ENCODE measurements at places on chromosomes 7 and 10.
A peak's percentile ranks its signal among the peaks of the same experiment; 100 is the strongest.

DNA sequence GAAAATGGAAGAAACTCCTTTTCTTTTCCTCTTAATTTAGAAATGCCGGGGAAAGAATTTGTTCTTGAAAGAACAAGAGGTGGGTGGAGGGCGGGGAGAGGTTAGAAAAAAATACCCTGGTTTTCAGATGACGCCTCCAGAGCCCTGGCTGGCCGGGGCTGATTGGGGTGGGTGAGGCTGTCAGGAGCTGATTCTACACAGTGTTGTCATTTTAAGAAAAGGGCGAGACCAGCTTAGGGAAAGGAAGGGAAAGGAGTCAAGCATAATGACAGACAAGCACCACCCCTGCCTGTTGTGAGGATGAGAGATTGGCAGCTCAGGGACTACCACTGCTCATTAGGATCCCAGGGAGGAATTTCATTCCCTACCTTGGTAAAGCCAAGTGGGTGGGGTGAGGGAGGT, 9.9 kb upstream of the FAM180A start:
- no peak for DNase-seq

DNA sequence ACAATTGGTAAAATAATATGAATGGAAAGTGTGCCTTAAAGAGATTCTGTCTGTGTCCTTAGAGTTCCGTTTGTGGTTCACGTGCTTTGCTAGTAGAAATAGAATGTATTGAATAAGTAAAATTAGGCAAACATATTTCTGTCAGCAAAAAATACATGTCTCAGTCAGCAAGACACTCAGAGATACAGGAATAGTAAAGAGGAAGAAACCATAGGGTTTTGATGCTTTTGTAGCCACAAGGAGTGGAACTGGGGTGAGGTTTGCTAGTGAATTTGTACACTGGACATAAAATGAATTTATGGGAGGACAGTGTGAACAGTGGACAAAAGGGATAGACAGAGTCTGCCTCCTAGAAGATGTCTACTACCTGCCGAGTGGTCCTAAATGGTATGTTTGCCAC, 289.2 kb upstream of the NRP1 start:
- DNase-seq = no peak

DNA sequence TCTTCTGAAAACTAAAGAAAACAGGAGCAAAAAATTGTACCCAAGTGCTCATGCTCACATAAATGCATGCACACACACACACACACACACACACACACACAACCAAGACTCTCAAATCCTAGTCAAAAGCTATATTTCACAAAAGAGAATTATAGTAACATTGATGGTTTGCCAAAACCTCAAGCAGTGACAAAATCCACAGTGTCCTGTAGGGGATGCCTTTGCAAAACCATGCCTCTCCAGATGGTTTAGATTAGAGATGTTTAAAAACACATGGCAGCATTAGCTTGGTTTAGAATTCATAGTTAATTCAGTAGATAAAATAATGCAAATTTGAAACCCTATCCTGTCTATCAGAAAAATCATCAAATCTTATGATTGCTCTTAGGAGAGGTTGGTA, 232.2 kb downstream of the DYNC1I1 start:
- no peak for DNase-seq

- DNase-seq = no peak
Observed at GRCh38 chr10:58715061-58715460, 202.4 kb downstream of the BICC1 start.

- DNase-seq = no peak
Observed at GRCh38 chr7:37961251-37961650, 40.8 kb downstream of the EPDR1 start.

- no peak for DNase-seq
Observed at GRCh38 chr7:31955021-31955420, 115.2 kb downstream of the PDE1C start.

DNA sequence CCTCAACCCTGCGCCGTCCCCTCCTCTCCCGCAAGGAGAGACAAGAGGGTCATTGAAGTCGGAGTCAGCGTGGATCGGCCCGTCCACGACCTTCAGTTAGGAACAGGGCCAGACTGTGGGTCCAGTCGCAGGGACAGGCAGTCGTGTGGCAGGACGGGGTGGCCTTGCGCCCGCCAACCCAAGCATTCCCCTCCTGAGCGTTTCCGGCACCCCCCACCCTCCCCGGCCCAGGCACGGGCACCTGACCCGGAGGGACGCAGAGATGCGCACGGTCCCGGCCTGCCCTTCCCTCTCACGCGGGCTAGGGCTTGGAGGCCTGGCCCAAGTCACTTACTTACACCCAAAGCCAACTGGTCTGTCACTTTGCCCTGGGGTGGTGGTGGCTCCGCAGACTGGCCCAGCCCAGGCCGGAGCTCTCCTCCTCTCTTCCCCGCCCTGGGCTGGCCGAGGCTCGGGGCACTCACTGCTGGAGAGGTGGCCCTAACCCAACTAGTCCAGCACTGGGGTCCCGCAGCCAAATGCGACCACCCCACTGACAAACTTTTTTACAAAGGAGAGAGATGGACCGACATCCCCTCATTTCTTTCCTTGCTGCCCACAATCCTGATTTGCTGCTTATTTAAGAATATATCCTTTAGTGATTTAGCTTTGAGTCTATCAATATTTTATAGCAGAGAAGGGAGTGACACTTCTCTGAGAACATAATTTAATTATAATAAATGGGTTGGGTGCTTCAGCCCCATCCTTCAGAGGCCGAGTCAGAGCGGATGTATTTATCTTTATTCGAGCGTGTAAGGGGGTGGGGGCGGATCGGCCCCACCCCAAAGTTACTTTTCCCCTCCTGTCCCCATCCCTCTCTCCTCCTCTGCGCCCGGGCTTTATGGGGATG, 1.2 kb upstream of the UNCX start:
- DNase-seq = no peak

- no peak for DNase-seq
Observed at GRCh38 chr7:133934262-133934976, 192.7 kb upstream of the LRGUK start.

- no peak for DNase-seq
Observed at GRCh38 chr7:120869700-120870099, 11.8 kb upstream of the TSPAN12 start.

DNA sequence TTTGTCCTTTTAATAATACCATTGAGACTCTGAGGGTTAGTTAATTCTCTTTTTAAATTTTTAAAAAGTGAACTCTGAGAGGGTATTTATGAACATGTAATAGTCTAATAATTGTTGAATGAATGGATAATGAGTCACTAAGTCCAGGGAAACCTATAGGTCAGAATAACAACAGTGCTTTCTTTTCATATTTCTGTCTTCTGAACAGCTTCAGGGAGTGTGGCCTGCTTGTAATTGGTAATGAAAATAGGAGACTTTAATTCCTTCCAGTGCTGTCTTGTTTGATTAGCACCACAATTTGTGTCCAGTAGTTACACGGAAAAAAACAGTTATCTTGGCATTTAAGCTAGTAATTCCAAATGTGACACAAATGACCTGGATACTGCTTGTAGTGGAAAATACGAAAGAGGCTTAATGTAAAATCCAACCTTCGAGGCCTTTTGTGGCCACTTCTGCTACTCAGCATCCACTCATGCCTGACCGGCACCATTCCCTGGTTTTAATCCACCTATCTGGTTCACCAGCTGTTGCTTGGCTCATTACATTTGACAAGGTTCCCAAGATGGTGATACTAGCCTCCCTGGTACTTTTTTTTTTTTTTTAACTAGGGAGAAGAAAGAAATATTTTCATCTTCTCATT, 149.3 kb upstream of the IMMP2L start:
- no peak for DNase-seq

DNA sequence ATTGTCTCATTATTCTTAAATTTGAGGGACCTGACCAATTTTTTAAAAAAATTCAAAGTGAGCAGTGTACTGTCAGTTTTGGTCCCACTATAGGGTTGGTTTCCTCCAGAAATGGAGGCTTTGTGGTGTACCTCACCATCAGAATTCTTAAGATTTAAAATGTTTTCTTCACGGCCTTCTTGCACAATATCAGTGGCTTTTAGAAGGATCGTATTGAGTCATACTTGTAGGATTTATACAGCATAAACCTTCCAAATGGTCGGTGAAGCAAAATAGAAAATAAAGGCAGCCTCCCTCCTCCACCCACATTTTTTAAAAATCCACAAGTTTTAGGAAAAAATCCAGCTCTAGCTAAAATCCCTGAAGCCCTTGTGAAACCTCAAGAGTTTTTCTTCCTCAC, 126.4 kb downstream of the RNLS start:
- no peak for DNase-seq

- no peak for DNase-seq
Observed at GRCh38 chr10:79063071-79063491, 5.7 kb upstream of the ZMIZ1 start.

DNA sequence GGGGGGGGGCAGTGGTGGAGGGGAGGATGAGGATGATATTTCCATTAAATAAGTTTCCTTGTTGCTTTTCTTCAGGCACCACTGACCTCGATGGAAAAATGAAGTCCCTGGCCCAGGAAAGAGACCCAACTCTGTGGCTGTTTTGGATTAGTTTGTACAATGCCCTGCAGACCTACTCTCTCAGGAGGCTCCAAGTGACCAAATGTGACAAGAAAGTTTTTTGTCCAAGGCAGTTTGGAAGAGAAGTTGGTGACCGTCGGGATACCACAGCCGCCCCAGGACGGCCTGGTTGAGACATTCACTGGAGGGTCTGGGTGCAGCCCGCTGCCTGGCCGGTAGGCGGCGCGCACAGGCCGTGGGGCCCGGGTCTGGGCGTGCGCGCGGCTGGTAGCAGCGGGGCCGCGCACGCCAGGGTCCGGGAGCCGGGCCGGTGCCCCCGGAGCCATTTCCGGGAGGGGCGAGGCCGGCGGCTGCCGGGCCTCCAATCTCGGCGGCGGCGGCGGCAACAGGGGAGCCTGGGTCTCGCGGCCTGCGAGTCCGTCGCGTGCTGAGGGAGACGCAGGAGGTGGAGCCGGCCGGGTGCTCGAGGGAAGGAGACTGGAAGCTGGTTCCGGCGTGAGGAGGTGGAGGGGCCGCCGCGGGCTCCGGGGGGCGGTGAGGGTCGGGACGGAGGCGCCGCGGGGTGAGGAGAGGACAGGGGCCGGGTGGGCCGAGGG, at the start of gene SGPL1:
SGPL1 (plus strand) TSS at position 445 of the 716 bp plus-strand sequence. CDS start 906 bp downstream, outside the sequence.
- peak; percentile 79 for DNase-seq

- no peak for DNase-seq
Observed at GRCh38 chr7:80907141-80907601, 11.7 kb downstream of the SEMA3C start.

- DNase-seq = no peak
Observed at GRCh38 chr10:53765311-53765710, 992.7 kb upstream of the MBL2 start.

DNA sequence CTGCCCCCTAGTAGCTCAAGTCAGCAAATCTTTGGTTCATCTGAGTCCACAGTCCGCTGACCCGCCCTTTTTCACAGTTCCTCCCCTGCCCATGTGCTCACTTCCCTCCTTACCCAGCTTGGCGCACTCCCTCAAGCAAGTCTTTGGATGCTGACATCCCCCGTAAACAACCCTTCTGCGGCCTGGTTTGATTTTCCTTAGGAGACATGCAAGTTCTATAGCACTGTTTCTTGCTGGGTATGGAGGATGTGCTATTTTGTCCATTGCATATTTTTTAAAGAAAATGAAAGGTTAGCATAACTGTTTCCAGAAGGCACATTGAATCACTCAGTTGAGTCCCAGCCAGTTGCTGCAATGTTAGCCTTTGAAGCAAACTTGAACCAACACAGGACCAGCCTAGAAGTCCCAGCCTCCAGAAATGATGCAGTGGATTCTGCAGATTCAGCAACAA, 38.2 kb downstream of the HTRA1 start:
- no peak for DNase-seq

GRCh38 chr7:73504017-73504416, 18.1 kb downstream of the BAZ1B start:
- no peak for DNase-seq

DNA sequence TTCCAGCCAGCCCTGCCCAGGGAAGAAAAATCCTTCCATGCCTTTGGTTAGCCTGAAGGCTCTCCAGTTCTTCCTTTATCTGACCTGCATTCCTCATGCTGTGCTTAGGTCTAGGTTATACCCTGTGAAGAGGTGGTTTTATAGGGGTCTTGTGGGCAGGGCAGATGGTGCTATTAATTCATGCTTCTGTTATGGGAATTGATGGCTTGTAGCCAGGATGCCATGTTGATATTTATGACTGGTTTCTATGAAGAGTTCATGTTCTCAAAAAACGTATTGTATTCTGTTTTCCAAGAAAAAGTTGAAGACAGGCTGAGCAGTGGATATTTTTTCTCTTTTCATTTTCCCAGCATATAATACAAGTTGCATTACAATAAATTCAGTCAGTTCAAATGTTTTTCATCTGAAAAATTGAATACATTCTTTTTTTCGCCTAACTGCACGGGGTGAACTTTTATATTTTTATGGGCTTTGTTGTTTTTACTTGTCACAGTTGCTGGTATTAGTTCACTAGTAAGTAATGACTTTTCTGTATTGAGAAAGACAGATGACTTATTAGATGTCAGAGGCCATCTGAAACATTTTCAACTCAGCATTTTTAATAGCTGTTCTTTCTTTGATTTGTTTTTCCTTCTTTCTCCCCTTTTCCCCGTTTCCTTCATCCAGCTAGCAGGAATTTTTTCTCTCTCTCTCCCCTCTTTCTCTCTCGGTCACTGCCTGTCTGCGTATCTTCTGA, 322.8 kb downstream of the LRMDA start:
- no peak for DNase-seq

- no peak for DNase-seq
Observed at GRCh38 chr7:85851571-85852193, 664.8 kb upstream of the SEMA3D start.

GRCh38 chr7:55023841-55024505, 5.2 kb downstream of the EGFR start:
- no peak for DNase-seq

DNA sequence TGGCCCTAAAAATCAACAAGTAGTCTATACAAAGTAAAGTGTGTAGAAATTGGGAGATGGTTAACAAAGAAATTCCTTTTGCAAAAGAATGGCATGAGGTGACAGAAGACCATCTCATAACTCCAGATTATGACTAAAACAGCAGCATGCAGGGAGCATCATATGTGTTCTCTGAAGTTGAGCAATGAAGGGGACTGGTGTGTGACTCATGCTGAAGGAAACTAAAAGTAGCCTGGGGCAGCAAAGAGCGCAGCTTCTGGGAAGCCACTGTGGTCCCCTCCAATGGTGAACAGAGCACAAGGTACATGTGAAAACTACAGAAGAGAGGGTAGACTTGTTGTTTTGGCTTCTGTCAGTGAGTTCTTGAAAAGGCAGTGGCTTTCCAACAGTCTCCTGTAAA, 133.4 kb downstream of the MACC1 start:
- no peak for DNase-seq

DNA sequence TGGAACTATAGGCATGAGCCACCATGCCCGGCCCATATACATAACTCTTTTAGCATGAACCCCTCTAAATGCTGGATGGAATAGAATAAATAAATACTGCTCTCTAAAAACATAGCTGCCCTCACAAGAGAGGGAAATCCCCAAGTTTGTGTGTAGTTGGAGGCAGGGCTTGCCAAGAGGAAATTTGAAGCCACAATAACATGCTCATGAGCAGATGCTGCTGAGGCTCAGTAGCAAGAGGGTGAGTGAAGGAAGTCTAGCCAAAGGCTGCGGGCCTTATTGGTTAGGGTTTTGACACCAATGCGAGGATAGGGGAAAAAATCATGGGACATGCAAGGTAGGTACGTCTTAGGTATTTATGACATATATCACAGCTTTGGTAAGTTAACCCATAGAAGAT, 17.3 kb downstream of the TPK1 start:
- no peak for DNase-seq

Data from T-helper 2 cell (primary cell).